B cell (primary cell): ENCODE measurements at places on chromosomes 5 and 9.

- no peak for DNase-seq
These were observed 23.3 kb downstream of the COX7C start for GRCh38 chr5:86640998-86641397.

DNA sequence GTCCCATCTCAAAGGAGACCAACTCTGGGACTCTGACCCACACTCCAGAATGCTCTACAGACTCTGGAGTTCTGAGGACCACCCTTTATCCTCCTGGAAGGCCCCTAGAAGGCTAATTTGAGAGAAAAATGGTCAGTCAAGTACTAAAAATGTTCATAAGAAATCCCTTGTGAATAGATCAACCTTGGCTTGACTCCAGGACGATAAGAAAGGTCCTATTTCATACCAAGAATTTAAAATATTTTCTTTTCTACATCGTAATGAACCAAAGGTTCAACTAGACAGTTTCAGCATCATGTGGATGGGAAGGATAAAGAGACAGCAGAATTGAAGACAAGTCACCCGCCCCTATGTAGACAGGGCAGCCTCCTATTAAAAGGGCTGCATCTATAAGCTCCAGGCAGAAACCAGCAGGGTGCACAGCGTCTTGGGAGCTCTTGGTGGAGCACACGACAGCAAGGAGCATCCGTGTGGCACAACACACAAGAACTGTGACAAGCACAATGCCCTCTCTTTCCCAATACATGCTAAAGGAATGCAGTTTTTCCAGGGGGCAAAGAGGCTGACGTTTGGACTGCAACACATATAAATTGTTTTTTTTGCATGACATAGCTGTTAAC, 38.3 kb downstream of the RASEF start:
- no peak for DNase-seq

- no peak for DNase-seq
These were observed 6.2 kb upstream of the COL27A1 start for GRCh38 chr9:114149181-114149580.

- DNase-seq: no peak
These were observed 13.8 kb downstream of the GPSM1 start for GRCh38 chr9:136341042-136341655.

- no peak for DNase-seq
These were observed 154.9 kb upstream of the PAPPA start for GRCh38 chr9:115998666-115999065.

GRCh38 chr5:44568519-44568918, 179.3 kb upstream of the FGF10 start:
- DNase-seq: no peak

- no peak for DNase-seq
These were observed 208.3 kb upstream of the ITGA1 start for GRCh38 chr5:52579391-52579790.
